ENCODE measurements at places on chromosomes 5 and 9.

DNA sequence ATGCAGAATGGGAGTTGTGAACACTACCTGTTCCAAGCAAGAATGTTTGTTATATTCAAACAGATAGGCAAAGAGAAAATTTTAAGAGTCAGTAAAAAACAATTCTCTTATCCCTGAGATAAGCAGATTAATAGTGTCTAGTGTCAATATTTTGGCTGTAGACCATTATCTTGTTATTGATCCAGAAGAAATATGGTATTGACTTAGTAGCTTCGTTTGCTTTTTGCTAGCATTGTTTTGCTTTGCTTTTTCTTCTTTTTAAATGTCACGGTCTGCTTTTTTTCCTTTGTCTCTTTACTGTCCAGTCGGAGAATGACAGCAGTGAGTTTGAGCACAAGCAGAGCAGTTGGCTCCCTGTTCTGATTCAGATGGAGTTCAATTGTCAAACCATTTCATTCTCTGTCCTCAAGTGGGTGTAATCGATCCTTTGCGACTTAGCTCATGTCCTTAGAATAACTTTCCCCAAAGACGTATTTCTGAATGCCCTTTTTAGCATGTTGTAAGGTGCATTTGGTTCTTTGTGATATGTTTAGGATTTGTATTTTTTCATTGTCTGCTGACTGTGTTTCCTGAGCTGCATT lies 29.3 kb downstream of the FUBP3 start:
- DNase-seq, result no peak

- DNase-seq, result no peak
These were observed 108.4 kb downstream of the ESM1 start for GRCh38 chr5:54876976-54877375.

DNA sequence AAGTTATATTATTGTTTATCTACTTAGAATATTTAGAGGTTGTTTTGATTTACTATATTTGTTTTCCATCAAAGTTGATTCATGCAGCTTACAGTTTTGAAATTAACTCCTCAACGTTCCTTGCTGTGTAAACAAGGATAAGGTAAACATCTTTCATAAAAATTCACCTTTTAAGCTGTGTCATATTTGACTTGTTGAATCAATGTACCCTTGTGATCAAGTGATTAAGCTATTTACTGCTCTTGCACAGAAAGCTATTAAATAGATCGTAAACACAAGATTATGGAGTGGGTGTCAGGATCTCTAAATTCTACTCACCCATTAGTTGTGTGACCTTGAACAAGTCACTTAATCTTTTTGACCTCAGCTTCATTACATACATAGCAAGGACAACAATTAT lies 2054.0 kb upstream of the NUDT12 start:
- no peak for DNase-seq

DNA sequence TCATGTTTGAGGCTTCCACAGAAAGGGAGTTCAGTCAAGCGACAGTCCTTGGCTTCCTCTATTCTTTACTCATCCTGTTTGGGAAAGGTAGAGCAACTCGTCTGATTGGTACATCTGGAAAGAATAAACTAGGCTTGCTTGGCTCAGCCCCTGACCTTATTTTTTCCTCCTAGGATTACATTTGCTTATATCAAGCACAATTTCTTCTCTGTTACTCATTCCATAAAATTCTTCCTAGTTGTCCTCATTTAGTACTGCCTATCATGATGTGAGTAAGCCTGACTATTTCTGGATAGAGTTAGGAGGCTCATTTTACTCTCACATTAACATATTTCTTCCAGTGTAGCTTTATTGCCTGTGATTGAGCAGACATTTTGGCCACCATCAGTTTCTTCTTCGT lies 10.9 kb upstream of the CARNMT1 start:
- no peak for DNase-seq

- no peak for DNase-seq
These were observed 1329.4 kb downstream of the PTPRD start for GRCh38 chr9:9283159-9283986.

DNA sequence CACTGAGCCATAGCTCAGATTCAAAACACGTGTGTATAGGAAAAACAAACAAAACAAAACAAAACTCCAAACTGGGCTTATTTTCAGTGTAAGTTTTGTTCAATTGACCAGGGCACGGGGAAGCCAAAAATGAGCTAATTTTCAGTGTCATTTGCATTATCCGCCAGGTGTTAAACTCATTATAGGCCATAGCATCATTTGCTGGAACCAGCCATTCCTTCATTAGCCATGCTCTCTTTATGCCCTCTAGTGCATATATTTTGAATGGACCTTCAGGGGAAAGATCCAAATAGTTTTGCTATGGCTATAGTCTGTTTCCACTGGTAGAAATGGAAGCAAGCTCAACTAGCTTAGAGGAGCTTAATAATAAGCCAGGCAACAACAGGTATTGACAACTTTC lies 1205.2 kb upstream of the DMAC1 start:
- DNase-seq, result no peak

GRCh38 chr9:97772145-97772544 lies 75.0 kb upstream of the XPA start:
- DNase-seq, result no peak

- DNase-seq, result no peak
These were observed 27.5 kb upstream of the HAND1 start for GRCh38 chr5:154505567-154505966.

DNA sequence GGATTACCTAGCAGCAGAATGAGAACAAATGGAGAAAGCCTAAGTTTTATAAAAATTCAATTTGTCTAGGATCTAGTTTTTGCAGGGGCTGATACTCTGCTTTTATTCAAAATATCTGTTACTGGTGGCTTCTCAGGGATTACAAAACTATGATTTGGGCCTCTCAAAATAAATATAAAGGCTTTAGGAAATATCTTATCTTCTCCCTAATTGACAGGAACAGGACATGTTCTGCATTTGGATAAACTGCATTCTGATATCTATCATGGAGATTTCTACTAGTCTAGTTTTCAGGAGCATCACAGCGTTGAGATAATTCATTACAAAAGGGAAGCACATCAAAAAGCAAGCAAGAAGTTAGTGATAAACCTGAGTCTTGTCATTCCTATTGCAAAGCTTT lies 127.1 kb upstream of the ITGA1 start:
- no peak for DNase-seq

- peak; percentile 56 for DNase-seq
These were observed 102.8 kb upstream of the DAP start for GRCh38 chr5:10863763-10864383.

DNA sequence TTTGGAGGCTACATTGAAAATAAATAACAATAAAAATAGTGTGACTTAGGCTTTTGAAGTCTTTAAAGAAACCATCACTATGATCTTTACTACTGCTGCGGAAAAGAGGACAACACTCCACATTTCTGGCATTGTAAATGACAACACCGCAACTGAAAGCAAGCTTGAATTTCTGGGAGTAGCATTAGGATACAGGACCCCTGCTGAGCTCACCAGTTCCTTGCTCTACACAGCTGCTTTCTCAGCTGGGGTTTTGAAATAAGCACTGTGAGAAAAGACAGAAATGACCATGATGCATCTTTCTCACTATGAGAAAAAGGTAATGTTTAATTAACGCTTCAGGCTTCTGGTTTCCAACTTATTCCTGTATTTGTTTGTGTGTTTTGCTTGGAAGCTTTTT lies 168.0 kb downstream of the TAF11L14 start:
- DNase-seq, result no peak

DNA sequence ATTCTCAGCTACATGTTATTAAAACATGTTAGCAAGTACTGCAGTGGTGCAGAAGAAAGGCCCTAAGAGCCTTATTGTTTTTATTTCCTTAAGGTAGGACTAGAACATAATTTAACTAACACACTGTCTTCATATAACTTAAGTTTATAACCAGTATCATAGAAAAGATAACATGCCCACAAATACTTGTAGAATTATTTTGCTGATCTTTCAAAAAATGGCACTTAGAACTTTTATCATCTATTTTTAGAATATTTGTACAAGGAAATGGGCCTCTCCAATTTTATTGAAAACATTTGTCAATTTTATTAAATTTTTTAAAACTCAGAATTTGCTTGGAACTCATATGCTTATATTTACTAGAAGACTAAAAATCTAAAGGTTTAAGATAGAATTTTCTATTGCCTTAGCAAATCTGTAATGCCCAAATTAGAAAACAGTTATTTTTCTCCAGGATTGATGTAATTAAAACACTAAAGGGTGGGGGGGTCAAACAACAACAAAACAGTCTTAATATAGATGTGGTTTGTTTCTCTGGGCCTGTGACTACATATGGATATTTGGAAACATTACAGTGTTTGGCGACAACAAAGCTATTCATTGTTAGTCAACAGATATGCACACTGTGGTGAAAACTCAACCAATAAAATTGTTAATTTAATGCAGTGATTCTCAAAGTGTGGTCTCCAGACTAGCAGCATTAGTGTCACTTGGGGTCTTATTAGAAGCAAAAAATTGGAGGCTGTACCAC lies 360.4 kb downstream of the PDE4D start:
- DNase-seq, result no peak

DNA sequence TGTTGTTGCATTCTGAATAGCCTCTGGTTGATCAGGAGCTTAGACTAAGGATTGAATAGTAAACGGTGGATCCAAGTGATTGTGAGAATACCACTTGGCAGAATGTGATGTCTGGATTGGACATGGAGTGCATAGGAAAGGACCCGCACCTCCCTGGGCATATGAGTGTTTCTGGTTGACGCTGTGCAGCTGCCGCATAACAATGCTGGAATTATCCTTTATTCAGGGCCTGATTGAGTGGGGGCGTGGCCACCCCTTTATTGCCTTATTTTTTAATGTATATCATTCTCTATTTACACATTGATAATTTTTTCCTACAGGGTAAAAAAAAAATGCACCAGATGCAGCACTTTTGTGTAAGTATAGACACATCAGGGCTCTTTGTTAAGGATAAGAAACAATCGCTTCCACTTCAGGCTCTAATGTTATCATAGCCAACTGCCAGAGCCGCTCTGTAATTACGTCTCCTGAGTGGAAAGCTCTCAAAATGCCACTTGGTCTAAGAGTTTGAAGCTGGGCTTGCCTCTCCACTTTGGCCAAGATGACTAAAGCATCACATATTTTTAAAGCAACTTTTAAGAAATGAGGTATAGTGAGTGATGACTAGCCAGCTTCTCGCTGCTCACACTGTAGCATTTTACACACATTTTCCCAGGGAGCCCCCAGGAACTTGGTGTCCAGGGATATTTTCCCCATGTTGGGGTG lies 5.7 kb downstream of the FGD3 start:
- no peak for DNase-seq

- DNase-seq, result peak; percentile 84
These were observed 29.3 kb upstream of the OBP2B start for GRCh38 chr9:133238272-133238850.

- DNase-seq, result no peak
These were observed 237.6 kb downstream of the TENT4A start for GRCh38 chr5:6950860-6951259.

Measured in small intestine (tissue), 16 donors.